Tibial nerve (tissue), 4 donors: ENCODE measurements at places on chromosomes 4 and X. TPM values are rescaled to one million over a fixed set of nuclear protein-coding genes. Genes with fewer than 3 reads are reported as not detected.

GRCh38 chrX:17413228-17413627 lies 38.2 kb downstream of the NHS start:
- DNase-seq = no peak

DNA sequence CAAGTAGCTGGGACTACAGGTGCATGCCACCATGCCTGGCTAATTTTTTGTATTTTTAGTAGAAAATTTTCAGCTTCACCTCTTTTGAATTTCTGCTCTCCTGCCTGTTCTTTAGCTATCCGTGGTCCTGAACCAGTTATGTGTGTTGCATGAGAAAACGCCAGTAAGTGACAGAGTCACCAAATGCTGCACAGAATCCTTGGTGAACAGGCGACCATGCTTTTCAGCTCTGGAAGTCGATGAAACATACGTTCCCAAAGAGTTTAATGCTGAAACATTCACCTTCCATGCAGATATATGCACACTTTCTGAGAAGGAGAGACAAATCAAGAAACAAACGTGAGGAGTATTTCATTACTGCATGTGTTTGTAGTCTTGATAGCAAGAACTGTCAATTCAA lies 13.9 kb downstream of the ALB start:
- DNase-seq = no peak

- DNase-seq = no peak
Observed at GRCh38 chr4:82905205-82905604, 4.7 kb downstream of the THAP9 start.

DNA sequence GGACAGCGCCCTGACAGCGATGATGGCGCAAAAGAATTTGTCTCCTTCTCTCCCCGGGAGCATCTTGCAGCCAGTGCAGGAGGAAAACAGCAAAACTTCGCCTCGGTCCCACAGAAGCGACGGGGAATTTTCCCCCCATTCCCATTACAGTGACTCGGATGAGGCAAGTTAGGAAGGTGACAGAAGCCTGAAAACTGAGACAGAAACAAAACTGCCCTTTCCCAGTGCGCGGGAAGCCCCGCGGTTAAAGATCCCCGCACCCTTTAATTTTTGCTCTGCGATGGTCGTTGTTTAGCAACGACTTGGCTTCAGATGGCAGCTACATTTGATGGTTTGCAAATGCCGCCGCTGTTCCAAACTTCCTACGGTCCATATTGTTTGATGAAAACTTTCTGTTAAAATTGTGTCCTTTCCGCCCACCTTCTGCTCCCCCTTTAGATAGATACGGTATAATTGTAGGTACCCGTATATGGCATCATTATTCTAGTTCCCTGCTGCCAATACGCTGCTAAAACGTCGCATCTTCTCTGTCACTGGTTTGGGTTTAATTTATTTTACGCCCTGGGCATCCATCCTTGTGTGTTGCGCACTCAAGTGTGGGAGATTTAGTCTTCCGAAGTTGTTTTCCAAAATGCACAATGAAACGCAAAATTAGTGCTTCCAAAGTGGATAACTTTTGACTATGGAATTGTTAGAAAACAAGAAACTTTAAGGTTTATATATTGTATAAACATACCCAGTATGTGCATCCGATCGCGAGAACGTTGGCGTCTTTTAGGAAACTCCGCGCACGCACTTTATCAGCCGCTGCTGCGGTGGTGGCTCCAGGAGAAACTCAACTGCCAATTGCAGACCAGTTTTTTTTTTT lies 1.5 kb downstream of the ATOH1 start:
- no peak for DNase-seq

DNA sequence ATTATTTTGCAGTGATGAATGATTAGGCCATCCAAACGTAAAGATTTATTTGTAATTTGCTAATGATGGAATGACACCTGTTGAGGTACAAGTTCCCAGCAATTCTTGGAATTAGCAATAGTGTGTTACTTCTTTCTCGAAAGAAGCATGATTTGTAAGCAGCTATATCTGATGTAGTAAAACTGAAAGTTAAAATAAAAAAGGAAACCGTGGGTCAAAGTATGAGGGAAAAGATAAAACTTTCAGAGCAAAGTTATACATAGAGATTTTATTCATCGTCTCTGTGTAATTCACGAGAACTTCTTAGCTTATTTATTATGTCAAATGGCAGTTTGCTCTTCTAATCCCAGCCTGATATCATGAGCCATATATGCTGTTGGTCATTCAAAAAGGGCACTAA lies 59.0 kb downstream of the NFKB1 start:
- DNase-seq = no peak

DNA sequence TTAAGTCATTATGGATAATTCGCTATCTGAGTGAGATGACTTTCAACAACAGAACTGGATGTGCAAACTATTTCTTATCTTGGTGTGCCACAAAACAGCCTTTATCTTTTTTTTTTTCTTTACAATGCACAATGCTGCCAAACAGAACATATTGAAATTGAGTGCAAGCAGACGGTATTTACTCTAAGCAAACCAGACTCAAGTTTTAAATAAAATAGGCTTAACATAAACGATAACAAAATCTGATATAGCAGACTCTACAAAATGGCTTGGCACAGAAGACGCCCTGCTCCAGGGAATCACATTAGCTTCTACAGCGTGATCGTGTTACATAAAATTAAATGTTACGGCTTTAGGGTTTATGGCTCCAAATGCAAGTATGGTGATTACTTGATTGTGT lies 9.6 kb upstream of the STK32B start:
- DNase-seq = no peak

- no peak for DNase-seq
Observed at GRCh38 chrX:10831716-10832502, 211.5 kb upstream of the MID1 start.

DNA sequence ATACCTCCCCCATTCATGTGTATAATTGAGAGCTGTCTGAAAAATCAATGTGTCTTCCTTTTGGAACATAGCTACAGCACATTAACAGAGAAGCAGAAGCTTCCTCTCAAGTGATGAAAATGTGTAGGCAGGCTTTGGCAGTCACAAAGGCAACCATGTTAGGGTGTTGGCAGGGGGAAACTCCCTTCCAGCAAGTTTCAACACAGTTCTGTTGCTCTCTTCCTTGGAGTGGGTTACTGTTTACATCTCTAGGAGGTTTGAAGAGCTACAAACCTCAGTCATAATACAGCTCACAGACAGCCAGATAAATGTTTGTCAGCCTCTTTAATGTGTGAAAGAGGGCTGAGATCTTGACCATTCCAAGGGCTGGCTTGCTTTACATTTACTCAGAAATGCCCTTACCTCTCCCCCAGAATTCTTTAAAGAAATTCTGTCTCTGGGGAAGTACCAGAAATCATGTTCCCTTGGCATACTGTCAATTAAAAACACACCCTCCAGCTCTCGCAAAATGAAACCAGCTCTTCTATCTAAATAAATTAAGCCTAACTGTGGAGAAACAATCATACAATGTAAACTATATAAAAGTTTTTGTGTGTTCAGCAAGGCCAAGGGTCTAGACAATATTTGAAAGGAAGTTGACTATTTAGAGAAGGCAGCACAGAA lies 18.9 kb downstream of the ZBTB33 start:
- DNase-seq = no peak

DNA sequence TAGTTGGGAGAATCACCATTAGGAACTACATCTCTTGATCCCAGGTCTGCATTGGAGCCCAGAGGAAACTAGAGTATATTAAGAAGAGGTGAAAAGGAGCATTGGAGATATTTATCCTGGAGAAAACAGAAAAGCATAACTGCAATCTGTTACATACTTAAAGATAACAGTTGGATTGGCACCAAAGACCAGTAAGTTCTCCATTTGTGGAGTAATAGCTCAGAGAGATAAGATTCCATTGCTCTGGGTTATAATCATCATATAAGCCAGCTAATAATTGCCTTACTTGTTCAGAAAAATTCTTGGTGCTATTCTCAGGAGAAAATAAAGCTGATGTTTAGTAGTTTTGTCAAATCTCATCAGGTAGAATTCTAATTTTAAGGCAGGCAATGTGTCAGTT lies 20.6 kb downstream of the GRPR start:
- DNase-seq = no peak

DNA sequence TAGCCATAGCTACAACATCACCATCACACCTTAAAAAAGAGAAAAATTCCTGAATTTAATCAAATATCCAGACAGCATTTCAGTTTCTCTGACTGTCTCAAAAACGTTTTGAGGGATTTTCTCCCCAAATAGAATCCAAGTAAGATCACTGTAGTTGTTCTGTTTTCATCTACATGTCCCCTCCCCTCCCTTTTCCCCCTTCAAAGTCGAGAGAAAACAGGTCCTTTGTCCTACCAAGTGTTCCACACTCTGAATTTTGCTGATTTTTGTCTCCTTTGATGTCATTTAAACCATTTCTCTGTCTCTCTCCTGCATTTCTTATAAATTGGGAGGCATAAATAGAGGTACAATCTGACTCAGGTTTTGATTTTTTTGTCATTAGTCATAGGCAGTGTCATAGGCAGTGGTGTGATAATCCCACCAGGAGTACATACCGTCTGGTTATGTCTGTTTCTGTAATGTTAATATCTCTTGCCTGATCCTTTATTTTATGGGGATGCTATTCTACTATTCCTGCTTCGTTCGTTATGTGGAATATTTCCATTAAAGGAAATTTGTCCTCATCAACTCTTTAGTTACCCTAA lies 348.6 kb downstream of the PTTG2 start:
- no peak for DNase-seq

DNA sequence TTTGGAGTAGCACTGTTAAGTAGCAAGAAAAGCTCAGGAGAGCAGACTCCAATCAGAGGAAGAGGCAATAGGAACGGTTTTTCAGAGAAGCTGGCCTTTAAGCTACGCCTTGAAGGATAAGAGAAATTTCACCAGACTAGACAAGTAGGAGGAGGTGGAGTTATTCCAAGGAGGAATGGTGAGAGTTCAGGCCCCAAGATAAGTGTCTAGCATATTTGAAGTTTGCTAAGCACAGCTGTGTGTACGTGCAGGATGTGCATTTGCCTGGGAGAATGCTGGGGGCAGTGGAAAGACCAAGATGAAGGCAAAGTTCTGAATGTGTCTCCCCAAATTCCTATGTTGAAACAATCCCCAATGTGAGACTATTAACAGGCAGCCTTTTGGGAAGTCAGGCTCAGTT lies 91.6 kb downstream of the SOWAHB start:
- no peak for DNase-seq

DNA sequence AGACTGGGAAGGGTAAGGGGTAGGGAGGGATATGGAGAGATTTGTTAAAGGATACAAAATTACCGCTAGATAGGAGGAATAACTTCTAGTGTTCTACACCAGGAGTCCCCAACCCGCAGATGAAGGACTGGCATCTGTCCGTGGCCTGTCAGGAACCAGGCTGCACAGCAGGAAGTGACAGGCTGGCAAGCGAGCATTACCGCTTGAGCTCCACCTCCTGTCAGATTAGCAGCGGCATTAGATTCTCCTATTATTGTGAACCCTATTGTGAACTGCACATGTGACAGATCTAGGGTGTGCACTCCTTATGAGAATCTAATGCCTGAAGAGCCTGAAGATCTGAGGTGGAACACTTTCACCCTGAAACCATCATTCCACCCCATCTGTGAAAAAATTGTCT lies 27.9 kb upstream of the BBS7 start:
- DNase-seq = no peak

GRCh38 chr4:121938282-121939092 lies 13.4 kb downstream of the TRPC3 start:
- no peak for DNase-seq

GRCh38 chrX:13024986-13025385 lies 19.4 kb downstream of the FAM9C start:
- no peak for DNase-seq

DNA sequence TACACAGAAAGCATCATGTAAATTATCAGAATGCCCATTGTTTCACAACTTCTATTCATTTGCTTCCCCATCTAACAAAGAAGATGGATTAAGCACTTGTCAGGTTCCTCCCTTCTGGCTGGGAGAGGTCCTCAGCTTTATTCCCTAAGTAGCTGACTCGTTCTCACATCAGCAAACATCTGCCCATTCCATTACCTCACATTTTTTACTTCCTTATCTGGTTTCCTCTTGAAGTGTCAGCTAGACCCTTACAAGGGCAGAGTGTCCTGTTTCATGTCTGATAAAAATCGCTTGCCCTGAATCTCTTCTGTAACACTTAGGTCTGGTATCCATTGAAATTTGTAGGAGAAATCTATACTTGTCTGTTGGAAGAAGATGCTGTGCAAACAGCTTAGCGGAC lies 34.7 kb downstream of the TMPRSS11A start:
- no peak for DNase-seq

- DNase-seq = peak; percentile 6
Observed at GRCh38 chrX:21479695-21480270, 105.6 kb downstream of the CNKSR2 start.

DNA sequence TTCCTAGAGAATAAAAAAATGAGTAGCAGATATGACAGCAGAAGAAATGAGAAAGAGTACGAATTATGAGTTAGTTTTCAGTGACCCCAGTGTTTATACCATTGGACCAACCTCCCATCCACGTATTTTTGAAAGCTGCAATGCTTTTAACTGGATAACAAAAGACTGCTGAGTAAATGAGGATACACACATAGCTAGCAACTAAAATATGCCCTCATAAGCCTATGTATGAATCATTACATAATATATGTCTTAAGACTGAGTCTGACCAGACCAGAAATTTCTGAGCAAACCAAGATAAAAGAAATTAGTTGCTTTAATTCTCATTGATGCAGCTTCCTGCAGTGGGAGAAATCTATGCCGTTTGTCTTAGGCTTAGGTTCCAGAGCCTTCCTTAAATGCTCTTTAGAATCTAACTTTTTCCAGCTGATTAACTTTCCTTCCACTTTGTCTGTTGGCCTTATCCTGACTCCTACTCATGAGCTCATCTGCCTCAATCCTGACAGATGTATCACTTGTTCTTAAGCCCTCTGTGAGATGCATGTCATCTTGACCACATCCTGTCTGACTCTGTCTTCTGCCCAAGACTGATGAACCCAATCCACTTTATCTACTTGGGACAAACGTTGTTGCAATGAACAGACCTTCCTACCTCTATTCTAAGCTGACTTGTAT lies 301.4 kb upstream of the AADAT start:
- no peak for DNase-seq

DNA sequence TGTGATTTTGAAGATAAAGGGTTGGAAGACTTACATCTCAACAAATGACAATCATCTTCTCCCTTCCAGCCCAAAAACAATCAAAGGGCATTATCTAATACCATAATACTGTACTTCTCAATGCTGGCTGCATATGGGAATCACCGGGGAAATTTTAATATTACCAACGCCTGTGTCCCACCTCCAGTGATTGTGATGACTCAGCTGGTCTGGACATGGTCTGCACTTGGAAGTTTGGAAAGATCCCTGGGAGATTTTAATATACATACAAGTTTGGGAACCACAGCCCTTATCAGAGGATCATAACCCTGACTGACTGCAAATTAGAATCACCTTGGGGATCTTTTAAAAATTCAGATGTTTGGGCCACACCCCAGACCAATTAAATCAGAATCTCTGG lies 29.9 kb downstream of the ARL13A start:
- no peak for DNase-seq

- no peak for DNase-seq
Observed at GRCh38 chr4:183256343-183256742, 63.7 kb downstream of the CLDN22 start.

GRCh38 chr4:117983541-117984365 lies 50.5 kb upstream of the NDST3 start:
- DNase-seq = no peak

The RAB39B gene
- 0.90 TPM for total RNA-seq

The DAPP1 gene
- 4.2 TPM for total RNA-seq

The CD40LG gene
- total RNA-seq = 0.20 TPM

The AKAP14 gene
- not detected for total RNA-seq

The ASB5 gene
- not detected for total RNA-seq

The ZCCHC12 gene
- not detected for total RNA-seq

The NCAPG gene
- total RNA-seq = 0.42 TPM

The GPR34 gene
- 13.9 TPM for total RNA-seq

The MAB21L2 gene
- 0.20 TPM for total RNA-seq

The CXCL5 gene
- total RNA-seq = not detected
